Stimulated activated CD4-positive, alpha-beta T cell treated with anti-CD3 and anti-CD28 coated beads, Interleukin-4, amount 100 ng/mL, for 48 hours (primary cell): ENCODE measurements at places on chromosomes 3 and 15.

DNA sequence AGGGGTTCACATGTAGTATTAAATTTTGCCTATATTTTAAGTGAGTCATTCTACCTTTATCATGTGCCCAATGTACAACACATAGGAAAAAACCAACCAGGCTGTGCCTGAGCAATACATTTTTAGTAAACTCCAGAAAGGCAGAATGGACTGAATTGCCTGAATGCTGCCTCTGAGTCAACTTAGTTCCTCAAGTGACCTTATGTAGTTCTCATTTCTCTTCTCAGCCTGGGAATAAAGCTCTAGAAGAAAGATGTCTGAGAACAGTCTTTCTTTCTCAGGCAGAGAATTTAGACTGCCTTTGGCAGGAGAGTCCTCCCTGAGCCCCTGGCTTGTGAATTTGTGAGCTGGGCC is 13.0 kb downstream of the ST3GAL6 start:
- DNase-seq, result no peak

- DNase-seq, result no peak
Observed at GRCh38 chr15:39645138-39645975, 64.5 kb downstream of the THBS1 start.

DNA sequence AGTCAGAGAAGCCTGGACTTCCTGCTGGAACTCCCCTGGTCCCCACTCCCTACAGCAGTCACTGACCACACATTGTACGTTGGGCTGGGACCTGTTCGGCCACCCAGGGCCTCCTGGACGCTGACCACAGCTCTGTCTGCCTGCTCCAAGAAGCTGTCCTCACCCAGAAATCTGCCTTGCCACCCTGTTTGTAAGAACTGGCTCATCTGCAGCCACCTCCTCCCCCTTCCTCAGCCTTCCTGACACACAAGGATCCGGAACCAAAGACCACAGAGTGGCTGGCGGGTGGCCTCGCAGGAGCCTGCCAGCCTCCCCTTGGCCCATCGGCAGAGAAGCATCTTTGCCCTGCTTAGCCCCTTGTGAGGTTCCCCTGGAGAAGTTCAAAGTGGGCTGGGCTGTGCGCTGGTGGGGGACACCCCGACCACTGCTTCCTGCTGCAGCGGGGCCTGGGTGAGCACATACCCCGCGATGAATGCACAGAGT is 91.9 kb downstream of the PCSK6 start:
- DNase-seq, result no peak

- DNase-seq, result no peak
Observed at GRCh38 chr3:15936312-15936711, 138.5 kb upstream of the ANKRD28 start.

- DNase-seq, result no peak
Observed at GRCh38 chr3:159672728-159673688, 315.6 kb upstream of the IL12A start.

- no peak for DNase-seq
Observed at GRCh38 chr15:58864602-58865424, 68.7 kb downstream of the SLTM start.

DNA sequence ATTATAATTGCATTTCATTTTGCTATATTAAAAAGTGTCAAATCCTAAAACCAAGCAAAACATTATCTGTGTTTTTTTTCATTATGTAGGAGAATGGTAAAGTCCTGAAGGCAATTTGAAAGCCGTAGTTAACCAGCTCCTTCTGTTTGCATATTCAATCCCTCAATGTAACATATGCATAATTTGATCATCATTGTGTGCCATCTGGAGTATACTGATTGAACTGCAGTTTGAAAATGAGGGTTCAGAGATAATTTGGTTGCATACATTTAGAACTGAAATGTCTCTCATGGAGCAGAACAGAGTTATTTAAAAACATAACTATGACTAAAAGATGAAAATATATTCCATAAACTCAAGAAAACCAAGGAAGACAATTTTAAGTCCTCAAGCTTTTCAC is 518.6 kb downstream of the GBE1 start:
- no peak for DNase-seq

GRCh38 chr3:119245778-119246177 is 5.1 kb upstream of the B4GALT4 start:
- no peak for DNase-seq

DNA sequence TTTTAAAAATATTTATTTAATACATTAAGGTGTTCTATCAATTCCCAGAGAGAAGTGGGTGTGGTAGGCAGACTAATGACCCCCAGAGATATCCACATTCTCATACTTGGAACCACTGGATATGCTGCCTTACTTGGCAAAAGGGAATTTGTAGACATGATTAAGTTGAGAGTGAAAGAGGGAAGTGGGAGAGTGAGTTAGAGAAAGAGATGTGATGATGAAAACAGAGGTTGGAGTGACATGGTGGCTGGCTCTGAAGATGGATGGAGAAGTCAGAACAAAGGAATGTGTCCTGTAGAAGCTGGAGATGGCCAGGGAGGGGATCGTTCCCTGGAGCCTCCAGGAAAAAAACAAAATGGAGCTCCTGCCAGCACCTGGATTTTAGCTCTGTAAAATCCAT is 32.0 kb downstream of the TNFAIP8L3 start:
- no peak for DNase-seq

- DNase-seq, result no peak
Observed at GRCh38 chr15:90478846-90479481, 50.8 kb upstream of the CRTC3 start.

GRCh38 chr15:74616366-74616939 is 817 bp downstream of the CLK3 start:
- peak; percentile 48 for DNase-seq

- no peak for DNase-seq
Observed at GRCh38 chr3:19016851-19017250, 131.5 kb upstream of the KCNH8 start.

DNA sequence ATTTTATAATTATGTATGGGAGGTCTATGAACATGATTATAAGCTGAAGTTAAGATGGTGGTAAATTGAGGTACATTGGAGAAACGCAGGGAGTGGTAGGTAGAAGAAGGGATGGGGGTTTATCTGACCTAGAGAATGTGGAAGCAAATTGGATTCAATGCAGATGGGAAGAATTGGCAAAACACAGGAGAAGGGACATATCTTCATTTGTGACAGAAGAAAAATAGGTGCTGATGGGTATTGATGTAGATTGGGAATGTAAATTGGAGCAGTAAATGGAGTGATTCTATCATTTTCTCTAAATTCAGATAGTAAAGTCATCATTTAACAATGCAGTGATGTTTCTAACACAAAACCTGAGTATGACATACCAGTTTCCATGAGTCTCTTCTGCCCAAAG is 39.7 kb upstream of the AADAC start:
- DNase-seq, result no peak

DNA sequence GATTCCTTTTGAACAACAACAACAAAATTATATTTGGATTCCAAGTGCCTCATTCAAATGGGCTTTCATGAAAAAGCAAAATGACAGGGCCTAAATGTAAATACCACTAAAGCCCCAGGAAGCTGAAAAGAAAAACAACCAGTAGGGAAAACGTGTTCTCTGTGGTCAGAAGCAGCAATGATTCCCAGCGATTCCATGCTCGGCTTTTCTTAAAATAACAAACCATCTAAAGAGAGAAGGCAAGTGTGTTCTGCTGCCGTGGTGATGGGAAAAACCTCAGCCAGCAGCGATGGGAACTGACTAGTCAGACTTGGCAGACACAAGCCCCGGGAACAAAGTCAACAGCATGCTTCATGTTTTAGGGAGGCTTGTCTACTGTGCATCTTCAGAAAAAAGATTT is 153.6 kb downstream of the TNIK start:
- no peak for DNase-seq

DNA sequence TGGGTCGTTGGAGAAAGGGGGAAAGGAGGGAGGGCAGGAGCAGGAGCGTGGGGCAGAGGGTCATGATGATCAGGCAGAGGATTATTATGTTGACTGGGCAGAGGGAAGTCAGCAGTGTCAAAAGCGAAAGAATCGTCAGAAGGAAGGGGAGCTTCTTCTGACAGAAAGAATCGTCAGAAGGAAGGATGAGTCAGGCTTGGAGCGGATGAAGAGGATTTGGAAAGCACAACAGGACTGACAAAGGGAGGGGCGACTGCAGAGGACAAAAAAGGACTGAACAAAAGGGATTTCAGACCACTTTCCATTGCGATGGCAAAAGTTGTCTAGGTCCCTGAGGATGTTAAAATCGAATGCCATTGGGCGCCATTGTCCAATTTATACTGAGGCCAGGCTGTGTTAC is 1053.5 kb downstream of the SI start:
- DNase-seq, result no peak

GRCh38 chr15:70947351-70948335 is 55.0 kb downstream of the LRRC49 start:
- DNase-seq, result no peak

DNA sequence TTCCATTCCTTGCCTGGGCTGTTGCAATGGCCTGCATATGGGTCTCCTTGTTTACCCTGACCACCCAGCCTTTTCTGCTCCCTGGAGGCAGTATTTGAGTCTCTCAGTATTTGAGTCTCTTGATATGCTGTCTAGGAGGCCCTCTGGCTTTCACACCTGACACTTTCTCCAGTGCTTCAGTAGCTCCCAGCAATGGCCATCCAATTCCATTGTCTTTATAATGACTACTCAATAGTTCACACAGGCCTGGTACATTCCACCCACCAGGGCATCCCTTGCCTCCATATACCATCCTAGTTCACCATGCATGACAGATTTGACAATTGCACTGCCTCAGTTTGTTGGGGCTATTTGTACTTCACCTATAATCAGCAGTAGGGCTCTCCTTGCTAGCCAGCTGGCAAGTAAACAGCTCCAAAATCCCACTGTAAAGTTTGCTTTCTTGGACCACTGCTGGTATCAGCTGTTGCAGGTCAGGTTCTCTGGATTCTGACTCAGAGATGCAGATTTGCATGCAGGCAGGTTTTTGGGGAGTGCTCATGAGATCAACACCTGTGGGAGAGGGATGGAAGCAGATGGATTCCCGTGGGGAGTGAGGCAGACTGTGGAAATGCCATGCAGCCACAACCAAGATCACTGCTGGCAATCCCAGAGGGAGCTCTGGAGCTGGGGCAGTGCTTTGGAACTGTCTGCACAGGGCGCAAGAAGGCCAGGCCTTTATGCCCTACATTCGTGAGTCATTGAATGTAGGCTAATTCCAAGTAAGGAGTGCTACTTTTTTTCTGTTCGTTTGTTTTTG is 19.1 kb upstream of the XIRP1 start:
- DNase-seq, result no peak

GRCh38 chr15:44584162-44584749 is 47.3 kb downstream of the EIF3J start:
- DNase-seq, result peak; percentile 51

DNA sequence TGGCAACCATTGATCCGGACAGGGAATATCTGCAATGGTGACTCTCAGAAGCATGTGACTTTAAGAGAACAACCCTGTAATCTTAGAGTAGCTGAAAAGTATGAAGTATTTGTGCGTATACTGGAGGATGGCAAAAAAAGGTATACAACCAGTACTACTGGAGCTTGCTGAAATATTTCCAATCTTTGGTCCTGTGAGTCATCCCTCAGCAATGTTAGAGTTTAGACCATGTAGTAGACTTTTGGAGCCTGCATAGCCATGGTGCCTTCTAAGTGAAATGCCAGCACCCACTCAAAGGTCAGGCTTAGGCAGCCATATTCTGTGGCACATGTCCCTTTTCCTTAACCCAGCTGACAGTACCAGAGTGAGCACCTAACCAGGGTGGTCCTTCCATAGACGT is 429.4 kb downstream of the NTRK3 start:
- no peak for DNase-seq

DNA sequence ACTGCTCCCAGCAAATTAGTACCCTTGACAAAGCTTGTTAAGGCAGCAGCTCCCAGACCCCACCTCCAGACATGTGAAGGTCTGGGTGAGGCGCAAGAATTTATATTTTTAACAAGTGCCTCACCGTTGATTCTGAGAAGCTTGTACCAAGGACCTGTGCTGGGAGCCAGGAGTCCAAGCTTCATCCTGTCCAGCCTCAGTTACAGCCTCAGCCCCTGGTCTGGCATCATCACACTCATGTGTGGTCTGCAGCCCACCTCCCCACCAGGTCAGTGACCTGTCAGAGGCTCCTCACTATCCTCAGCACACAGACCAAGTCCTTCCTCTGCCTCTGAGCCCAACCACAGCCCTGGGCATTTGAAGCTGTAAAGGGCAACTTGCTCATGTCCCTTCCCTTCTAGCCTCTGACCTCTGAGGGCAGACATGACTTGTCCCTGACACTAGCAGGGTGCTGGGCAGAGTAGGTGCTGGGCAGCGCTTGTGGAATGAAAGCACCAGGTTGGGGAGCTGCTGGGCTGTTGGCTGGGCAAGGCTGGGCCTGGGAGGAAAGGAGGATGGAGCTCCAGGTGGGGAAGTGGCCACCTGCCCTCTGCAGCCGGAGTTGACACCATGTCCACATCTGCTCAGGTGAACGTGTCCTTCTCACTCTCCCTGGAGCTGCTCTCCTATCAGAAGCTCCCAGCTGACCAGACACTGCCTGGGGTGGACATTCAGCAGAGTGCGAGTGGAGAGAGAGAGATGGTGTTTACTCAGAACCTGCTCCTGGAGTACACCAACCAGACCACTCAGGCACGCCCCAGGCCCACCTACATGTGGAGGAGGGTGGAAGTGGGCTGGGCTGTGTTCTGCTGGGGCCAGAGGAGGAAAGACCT is 16.9 kb downstream of the ACAA1 start:
- no peak for DNase-seq
